Central memory CD8-positive, alpha-beta T cell (primary cell): ENCODE measurements at places on chromosomes 12 and 14.

DNA sequence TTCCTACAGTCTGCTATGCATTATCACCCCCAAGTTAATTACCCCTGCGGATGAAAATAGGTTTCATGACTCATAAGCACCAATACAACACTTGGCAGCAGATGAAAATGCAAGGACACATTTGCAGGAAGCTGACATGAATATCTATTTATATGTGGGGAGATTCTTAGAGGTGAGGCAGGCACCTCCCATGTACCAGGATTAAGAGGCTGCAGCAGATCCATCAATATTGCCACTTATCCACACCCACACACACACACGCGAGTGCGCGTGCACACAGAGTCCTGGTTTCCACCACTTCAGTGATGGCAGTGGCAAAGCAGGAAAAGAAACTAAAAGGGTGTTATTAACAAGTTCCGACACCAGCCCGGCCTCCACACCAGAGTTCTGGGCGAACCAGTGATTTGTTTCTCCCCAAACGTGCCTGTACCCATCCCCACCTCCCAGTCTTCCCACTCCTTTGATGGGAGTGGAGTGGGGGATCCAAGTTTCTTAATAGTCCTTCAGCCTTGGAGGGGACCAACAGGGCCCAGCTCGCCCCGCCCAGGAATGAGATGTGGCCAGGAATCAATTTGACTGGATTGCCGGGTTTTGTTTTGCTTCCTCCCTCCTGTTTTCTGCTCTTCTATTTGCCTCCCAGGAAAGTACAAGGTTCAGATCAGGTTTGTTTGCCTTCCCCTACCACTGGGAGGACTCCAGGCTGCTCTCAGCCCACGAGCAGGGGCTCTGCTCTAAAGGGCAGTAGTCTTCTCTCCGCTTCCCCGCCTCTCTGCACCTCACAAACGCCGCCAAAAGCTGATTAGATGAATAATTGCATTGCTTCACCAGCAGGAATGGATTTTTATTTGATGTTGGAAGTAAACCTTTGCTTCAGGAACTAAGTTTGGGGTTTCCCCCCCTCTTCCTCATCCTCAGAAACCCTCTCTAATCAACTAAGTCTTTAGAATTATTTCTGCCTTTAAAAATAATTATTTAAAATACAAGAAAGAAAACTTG lies 5.2 kb downstream of the IRF2BPL start:
- DNase-seq, result no peak

DNA sequence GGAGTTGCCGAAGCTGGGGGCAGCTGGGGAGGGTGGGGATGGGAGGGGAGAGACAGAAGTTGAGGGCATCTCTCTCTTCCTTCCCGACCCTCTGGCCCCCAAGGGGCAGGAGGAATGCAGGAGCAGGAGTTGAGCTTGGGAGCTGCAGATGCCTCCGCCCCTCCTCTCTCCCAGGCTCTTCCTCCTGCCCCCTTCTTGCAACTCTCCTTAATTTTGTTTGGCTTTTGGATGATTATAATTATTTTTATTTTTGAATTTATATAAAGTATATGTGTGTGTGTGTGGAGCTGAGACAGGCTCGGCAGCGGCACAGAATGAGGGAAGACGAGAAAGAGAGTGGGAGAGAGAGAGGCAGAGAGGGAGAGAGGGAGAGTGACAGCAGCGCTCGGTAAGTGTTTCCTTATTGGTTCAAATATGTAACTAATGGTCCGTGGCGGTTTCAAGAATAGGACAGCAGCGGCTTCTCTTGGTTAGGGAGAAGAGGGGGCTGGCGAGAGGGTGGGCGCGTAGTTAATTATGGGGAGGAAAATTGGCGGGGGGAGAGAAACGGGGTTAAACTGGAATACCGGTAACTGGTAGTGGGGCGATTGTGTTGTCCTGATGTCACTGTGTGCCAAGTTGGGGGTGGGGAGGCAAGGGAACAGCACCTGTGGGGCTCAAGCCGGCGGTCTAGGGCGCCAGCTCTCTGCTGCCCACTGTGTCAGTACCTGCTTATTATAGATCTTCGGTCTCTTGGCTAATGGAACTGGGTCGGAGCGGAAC lies 8.4 kb downstream of the HOXC8 start:
- no peak for DNase-seq

GRCh38 chr12:14885718-14886221 lies at the start of gene MGP:
MGP (minus strand) TSS chr12:14885854; CDS start chr12:14885791, 63 bp downstream.
- no peak for DNase-seq

DNA sequence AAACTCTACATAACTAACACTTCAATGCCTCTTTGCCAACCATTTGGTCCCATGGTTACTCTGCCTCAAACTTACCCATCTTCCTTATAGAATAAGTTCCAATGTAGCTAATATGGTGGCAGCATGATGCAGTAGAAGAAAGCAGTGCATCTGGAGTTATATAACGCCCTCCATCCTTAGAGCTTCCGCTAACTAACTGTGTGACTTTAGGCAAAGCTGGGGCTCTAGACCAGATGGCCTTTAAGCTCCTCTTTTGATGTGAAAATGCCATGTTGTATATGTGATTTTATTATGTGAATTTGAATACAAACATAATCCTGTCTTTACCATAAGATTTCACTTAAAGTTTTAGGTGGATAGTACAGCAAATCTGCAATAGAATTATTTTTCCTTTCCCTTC lies 6.1 kb downstream of the ABCD2 start:
- no peak for DNase-seq

DNA sequence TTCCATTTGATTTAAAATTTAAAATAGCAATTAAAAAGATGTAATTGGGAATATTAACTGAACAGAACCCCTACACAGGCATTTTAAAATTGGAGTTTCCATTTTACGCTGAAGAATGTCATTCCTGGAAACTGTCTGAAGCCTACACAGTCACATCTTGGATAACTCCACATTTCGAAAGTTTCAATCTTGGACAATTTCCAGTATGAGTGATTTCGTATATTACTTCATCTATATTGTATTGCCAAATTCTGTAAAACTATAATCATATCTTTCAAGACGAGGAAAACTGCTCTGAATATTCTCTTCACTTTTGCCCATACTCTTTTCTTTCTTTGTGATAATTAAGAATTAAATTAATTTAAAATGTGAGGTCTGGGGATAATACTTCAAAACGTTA lies 194.2 kb upstream of the ABCD2 start:
- DNase-seq, result no peak

- no peak for DNase-seq
Measured at GRCh38 chr14:99391671-99392070, 89.0 kb downstream of the SETD3 start.

DNA sequence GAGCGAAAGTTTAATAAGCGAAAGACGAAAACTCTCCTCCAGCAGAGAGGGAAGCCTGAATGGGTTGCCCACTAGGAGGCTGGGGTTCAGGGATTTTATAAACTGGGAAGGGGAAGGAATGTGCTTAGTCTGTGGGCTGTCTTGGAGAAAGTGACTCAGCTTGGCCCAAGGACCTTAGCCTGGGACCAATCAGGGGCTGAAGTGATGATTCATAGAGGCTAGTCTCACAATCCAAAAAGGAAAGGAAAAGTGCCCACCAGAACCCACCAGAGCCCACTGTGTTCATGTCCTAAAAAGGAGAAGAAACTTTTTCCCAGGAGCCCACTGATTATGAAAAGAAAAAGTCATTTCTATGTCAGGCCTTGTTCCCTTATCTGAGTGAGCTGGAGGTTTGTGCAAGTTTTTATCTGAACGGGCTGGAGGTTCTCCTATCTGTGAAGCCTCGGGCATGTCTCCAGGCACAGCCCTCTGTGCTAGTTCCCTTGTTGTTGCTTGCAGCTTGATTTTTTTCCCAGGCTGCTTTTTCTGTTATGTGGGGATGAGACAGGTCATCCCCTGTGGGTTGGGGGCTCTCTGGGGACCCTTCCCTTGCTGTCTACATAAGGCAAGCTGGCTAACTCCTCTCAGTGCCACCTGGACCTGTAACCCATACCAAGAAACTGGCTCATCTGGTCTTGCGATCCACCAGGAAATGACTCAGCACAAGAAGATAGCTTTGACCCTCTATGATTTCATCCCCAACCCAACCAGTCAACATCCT lies 8.3 kb upstream of the GOLGA5 start:
- DNase-seq, result no peak

GRCh38 chr12:23534196-23534595 lies 415.3 kb downstream of the SOX5 start:
- DNase-seq, result no peak

GRCh38 chr14:50985124-50985858 lies 41.0 kb upstream of the PYGL start:
- no peak for DNase-seq

- no peak for DNase-seq
Measured at GRCh38 chr14:91774140-91775096, 42.5 kb upstream of the CATSPERB start.

GRCh38 chr14:96103560-96104460 lies 64.6 kb downstream of the C14orf132 start:
- no peak for DNase-seq

DNA sequence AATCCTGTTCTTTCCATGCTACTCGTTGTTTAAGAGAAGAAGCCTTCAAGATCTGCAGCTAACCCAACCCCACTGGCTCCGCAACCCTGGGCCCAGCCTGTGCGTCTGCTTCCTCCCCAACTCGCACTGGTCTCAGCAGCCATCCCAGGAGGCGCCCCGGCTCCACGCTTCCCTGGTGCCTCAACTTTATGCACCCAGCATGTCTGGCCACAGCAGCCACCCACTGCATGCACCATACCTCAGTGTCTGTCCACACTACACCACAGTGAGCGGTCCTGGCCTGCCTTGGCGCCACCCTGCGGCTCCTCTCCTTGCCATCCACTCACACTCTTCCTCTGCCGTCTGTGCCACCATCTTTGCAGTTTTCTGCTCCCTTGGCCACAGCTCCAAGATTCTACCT lies 27.0 kb upstream of the DHRS4 start:
- no peak for DNase-seq

- no peak for DNase-seq
Measured at GRCh38 chr12:67410246-67410645, 141.1 kb downstream of the CAND1 start.

DNA sequence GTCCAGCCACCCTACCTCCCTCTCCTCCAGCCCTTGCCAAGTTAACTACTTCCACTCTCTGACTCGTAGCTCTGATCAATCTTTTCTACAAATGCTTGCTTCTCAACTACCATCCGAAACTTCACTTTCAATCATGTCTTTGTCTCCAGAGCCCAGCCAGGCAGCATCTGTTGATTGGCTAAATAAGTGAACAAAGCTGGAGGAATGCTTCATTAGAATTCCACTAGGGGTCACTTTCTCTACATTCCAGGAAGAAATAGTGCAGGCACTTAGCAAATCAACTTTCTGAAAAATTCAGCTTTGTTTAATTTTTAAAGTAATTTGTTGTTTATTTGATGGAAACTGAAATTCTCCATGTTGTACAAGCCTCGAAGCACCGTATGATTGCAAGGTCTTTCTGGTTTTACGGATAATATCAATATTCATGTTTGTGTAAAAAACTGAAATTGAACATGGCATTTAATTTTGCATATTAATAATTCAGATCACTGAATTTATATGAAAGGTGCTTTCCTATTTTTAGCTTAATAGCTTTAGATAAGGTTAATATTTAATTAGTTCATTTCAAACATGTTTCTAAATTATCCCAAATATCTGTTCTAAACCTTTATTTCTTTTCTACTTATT lies 32.4 kb upstream of the HELB start:
- no peak for DNase-seq

DNA sequence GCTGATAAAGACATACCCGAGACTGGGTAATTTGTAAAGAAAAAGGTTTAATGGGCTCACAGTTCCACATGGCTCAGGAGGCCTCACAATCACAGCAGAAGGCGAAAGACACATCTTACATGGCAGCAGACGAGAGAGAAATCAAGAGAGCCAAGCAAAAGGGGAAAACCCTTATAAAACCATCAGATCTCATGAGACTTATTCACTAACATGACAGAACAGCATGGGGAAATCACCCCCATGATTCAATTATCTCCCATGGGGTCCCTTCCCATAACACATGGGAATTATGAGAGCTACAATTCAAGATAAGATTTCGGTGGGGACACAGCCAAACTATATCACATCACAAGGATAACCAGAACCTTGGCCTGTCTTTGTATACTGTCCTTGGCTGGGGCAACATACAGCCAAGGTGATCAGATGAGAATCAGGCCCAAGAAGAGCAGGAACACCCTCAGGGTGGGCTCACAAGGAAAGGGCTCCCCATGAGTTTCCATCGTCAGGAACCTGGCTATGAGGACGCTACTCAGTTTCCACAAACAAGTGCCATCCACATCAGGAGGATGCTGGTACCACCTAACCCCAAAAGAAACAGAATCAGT lies 152.7 kb downstream of the FOXN3 start:
- DNase-seq, result no peak

DNA sequence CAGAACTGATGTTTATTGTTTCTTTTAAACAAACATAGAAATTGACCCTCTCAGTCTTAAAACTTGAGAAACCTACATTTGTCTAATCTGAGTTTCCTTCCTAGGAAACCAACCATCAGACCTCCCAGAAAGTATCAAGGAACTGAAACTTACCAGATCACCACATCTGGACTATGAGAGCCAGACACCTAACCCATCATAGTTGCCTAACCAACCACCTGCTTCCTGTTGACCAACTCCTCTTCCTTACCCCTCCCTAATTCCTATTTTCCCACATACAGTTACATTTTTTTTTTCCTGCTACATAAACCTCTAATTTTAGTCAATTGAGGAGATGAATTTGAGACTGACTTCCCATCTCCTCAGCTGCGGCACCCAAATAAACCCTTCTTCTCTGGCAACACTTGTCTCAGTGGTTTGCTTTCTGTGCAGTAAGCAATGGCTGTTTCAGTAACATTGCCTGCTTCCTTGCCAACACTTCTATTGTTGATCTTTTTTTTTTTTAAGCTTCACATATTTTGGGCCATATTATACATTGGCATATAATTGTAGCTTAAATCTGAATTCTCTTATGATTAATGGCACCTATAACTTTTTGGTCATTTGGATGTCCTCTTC lies 34.3 kb downstream of the KLRD1 start:
- no peak for DNase-seq

GRCh38 chr14:51261151-51261550 lies 21.1 kb downstream of the TMX1 start:
- no peak for DNase-seq

GRCh38 chr12:53871367-53871766 lies 67.3 kb upstream of the HOXC13 start:
- DNase-seq, result no peak

DNA sequence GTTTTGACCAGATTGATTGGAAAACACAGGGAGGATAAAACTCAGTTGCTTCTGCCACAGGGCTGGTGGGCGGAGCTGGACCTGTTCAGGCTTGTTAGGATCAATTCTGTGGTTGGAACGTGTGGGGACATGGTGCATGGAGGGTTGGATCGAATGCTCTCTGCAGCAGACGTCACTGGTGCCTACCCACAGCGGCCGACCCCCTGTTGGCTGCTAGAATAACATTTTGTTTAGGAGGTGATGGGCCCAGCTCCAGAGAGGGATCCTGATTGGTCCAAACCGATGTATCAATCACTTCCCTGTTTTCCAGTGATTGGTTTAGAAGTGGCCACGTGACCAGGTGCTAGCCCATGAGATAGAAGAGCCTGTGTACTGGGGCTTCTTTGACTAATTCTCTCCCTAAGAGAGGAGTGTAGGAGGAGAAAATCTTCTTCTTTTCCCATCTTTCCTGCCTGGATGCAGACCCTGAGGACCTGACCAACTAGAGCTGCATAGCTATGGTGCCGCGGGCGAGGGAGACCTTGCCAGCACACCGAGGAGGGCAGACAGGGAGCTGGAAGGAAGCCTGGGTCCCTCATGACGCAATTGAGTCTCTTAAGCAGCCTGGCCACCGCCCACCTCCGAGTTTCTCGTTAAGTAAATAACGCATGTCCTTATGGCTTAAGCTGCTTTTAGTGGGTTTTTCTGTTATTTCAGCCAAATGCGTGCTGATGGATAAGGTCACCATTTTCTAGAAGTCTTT lies 163.5 kb downstream of the AACS start:
- DNase-seq, result no peak
